Activated CD4-positive, CD25-positive, alpha-beta regulatory T cell treated with anti-CD3 and anti-CD28 coated beads, Interleukin-2, amount 50 U/mL, for 24 hours (primary cell): ENCODE measurements at places on chromosomes 13 and 19.
A peak's percentile ranks its signal among the peaks of the same experiment; 100 is the strongest.

DNA sequence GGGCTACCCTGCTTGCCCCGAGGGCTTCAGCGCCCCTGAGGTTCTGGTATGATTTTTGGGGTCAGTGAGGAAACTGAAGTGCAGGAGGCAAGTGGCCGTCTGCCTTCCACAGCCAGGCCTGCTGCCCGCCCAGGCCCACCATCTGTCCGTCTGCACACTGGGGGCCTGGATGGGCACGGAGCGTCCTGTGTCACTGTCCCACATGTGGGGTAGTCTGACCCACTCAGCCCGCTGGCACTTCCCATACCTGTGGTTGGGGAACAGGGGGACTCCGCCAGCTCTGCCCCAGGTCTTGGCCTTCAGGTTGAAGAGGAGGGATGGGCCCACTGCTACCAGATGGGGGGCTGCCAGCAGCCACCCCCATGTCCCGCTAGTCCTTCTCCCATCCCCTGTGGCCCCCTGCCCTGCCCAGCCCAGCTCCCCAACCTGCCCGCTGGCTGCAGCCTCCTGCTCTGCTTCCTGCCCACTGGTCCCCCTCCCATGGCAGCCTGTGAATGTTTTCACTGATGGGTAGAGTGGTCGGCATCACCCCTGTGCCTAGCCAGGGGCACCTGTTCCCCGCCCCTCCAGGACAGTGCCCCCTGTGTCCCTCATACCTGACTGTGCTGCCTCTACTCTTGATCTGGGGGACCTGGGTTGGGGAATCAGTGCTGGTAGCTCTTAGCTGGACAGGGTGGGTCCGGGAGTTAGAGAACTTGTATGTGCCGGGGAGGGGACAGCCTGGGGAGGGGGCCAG, 9.5 kb downstream of the PIAS4 start:
- ATAC-seq, result no peak

GRCh38 chr13:104645786-104646185, 1579.6 kb upstream of the SLC10A2 start:
- ATAC-seq, result no peak

GRCh38 chr19:43329989-43330388, 23.5 kb upstream of the CD177 start:
- no peak for ATAC-seq

DNA sequence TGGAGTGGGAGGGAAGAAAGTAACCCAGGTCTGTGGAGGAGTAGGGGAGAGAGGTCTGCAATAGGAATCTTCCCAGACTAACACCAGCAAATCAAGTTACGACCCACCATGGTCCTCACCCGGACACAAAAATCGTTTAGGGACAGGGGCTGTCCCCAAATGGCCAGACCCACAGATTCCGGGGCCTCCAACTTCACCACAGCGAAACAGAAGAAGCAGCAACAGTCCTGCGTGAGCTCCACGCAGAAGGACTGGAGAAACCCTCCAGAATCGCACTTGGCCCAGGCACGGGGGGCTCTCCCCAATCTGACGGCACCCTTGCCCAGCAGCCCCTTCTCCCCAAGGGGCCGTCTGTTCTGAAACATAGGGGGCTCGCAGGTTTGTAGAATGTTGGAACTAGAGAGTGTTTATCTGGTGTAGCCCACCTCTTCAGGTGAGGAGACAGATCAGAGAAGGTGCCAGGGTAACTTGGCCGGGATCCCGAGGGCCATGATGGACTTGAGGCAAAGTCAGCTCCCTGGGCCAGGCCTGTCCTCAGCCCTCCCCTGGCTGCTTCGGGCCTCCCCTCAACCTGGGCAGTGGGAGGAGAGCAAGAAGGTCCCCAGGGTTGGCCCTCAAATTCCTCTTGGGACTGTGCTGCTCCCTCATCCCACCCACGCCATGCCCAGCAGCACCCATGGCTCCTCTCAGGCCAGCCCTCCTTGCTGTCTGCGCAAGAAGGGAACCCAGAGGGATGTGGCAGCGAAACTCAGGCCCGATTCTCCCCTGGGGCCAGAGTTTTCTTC, 82.5 kb upstream of the GPR183 start:
- no peak for ATAC-seq

- ATAC-seq, result no peak
Measured at GRCh38 chr19:32870981-32871451, 1.4 kb upstream of the SLC7A9 start.

DNA sequence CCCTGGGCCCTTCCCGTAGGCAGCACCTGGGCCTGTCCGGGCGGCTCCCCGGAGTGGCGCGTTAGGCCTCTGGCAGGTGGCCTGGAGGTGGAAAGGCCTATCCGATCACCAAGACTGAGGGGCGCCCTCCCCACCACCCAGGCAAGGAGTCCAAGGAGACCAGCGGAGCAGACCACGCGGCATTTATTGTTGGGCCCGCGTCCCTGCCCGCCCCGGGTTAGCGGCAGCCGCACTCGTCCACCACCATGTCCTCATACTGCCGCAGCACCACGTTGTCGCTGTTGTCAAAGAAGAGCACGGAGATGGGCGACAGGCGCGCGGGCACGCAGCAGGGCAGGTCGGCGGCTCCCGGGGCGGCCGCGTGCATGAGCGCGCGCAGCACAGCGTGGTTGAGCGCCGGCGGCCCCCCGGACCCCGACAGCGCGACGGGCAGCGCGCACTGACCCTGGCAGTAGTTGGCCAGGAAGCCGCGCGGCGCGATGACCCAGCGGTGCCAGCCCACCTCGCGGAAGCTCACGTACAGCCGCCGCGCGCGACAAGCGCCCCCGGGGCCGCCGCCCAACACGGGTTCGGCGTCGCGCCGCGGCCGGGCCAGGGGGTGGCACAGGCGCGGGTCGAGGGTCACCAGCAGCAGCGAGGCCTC, 27.5 kb downstream of the CERS1 start:
- no peak for ATAC-seq

DNA sequence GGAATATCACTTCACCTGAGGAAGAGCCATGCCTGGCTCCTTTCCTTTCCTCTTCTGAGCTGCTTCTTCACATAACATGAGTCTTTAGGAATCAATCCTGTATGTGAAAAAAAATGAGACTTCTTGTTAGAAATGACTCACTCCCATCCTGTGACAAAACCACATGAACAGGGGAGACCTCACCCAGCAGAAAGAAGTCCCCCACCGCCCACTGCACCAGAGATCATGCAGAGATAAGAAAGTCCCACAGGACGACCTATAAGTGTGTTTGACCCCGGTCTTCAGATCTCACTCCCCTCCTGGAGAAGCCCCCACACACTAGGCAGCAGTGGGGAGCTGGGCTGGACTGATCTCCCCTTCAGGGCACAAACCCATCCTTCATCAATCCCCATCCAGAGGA, 7.8 kb downstream of the ZNF600 start:
- no peak for ATAC-seq

- no peak for ATAC-seq
Measured at GRCh38 chr19:776549-776948, 20.7 kb upstream of the PTBP1 start.

DNA sequence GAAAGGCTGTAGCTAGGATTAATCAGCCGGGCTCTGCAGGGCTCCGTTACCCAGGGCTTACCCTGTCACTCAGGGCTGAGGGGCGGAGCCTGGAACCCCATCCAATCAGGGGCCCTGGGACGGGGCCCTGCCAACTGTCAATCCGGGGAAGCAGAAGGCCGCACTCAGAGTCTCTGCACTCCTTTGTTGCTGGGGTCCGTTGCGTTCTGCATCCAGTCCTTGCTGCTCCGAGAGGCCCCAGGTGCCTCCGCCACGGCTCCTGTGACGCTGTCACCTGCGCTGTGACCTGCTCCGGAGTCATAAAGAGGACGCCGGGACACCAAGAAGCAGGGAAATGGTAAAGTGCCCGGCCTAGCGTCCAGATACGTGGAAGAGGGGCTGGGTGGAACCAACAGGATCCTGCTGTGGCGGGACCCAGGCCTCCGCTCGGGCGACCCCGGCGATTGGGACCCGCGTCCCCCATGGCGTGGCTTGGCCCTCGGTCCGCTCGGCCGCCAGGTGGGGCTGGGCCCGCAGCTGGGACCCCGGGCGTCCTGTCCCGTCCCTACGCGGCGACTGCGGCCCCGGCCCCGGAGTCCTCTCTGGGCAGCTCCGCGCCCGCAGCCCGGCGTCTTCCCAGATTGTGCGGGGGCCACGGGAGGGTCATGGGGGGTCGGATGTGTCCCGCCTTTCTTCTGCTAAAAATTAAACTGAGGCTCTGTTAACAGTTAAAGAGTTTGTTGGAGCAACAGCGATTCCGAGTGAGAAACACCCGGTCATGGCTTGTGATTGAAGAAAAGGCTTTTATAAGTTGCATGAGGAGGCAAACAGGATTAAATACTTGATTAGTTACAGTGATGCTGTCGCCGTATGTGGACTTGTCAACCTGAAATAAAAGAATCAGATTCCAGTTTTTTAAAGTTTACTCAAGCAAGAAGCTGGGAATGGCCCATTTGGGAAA, at the start of gene ZNF491:
TSS of gene ZNF491 (plus strand) at position 133 of the 940 bp plus-strand sequence. CDS start 7,431 bp downstream, outside the sequence.
- ATAC-seq, result peak; percentile 100

GRCh38 chr19:39200803-39201115, 3.3 kb downstream of the SYCN start:
- ATAC-seq, result no peak

DNA sequence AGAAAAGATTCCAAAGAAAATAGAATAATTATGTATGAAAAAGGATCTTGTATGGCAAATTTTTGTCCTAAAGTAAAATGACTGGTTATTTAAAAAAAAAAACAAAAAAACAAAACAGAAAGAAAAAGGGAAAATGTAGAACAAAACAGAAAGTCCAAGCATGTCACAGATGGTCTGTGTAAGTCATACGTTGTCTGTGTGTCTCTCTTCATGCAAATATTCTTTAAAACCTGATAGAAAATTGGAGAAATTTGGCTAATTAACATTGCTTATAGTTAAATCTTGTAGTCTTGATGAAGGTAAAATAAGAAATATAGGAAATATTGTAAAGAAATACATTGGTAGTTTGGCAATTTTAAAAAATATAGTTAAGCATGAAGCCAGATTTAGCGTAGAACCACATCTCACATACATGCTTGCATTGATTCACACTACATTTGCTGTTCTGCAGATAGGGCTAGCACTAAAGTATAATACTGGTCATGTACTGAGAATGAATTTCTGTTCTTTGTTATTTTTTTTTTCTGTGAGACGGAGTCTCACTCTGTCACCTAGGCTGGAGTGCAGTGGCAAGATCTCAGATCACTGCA, 58.4 kb downstream of the SPRYD7 start:
- no peak for ATAC-seq

- no peak for ATAC-seq
Measured at GRCh38 chr13:39364947-39365468, 238.0 kb downstream of the LHFPL6 start.

DNA sequence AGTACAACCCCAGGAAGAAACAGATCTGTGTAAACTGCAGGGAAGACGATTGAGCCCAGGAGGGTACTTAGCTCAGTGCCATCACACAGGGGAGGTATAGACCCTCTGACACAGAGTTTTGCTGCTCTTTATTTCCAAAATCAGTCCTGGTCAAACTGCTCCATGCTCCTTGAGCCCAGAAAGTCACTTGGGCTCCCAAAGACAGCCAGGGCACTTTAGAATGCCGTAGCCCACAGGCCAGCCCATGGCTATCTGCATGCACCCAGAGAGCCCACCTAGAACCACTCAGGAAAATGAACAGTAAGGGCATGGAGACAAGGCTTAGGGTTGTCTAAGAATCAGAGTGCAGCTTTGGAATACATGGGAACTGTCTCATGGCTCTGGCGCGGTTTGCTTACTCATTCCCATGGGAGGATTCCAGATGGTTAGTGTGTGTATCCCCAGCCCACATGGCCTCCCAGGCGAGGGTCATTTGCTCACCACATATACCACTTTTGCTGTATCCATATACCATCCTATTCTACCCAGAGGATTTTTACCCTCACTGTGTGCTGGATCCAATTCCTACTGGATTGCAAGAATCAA, 14.7 kb upstream of the PDCD5 start:
- ATAC-seq, result no peak

GRCh38 chr13:107373551-107373950, 805.6 kb upstream of the ARGLU1 start:
- ATAC-seq, result no peak

DNA sequence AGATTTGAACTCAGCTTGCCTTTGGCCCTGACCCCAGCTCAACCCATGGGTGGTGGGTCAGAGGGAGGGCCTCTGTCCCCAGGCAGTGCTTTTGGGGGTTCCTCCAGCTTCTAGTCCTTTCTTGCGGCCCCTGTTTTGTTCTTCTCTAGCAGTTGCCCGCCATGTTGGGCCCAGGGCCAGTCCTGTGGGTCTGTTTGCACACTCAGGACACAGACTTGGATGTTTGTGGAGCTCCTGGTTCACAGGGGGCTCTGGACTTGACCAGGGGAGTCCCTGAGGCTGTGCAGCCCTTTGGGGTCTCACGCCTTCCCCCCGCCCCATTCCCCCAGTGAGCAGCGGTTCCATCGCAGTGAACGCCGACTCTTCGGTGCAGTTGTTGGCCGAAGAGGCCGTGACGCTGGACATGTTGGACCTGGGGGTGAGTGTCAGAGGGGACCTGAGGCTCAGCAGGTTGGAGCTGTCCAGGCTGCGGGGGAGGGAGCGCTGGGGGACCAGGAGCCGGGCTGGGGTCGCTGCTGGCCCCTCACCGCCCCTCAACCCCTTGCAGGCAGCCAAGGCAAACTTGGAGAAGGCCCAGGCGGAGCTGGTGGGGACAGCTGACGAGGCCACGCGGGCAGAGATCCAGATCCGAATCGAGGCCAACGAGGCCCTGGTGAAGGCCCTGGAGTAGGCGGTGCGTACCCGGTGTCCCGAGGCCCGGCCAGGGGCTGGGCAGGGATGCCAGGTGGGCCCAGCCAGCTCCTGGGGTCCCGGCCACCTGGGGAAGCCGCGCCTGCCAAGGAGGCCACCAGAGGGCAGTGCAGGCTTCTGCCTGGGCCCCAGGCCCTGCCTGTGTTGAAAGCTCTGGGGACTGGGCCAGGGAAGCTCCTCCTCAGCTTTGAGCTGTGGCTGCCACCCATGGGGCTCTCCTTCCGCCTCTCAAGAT, 2.5 kb downstream of the ATP5F1D start:
- peak; percentile 38 for ATAC-seq

GRCh38 chr13:52961987-52962386, 66.6 kb upstream of the OLFM4 start:
- ATAC-seq, result no peak

DNA sequence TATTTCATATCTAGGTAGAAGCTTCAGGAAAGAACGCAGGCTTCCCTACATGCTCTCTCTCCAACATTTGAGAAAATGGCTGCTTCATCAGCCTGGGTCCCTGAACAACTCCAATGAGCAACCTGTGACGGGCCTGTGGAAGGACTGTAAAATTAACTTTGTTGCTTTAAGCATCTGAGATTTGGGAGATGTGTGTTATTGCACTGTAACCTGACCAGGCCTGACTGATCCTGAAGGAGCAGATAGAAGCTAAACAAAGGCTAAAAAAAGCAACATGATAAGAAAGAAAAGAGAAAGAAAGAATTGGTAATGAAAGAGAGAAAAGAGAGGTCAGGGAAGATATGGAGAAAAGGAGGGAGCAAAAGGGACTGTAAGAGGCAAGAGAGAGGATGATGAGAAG, 77.1 kb upstream of the MBNL2 start:
- no peak for ATAC-seq
